ENCODE measurements at places on chromosomes 16 and 17.
A peak's percentile ranks its signal among the peaks of the same experiment; 100 is the strongest.

DNA sequence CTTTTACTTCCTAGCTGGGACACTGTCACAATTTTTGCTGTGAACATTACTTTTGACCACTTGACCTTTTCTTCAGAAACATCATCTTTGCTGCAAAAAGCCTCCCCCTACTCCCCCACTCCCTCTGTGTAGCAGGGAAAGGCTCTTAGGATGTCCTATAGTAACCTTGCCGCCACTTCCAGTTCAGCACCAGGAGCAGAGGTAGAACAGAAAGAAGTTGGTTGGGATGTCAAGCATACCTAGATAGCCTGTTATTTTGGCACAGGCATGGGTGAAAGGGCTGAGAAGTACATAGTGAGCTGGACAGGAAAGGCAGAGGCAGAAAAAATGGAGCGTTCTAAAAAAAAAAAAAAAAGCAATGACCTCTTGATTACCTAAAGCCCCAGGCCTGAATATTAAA, 31.3 kb downstream of the SMIM36 start:
- no peak for DNase-seq

GRCh38 chr17:44386182-44386525, 3.3 kb downstream of the ITGA2B start:
- no peak for DNase-seq

DNA sequence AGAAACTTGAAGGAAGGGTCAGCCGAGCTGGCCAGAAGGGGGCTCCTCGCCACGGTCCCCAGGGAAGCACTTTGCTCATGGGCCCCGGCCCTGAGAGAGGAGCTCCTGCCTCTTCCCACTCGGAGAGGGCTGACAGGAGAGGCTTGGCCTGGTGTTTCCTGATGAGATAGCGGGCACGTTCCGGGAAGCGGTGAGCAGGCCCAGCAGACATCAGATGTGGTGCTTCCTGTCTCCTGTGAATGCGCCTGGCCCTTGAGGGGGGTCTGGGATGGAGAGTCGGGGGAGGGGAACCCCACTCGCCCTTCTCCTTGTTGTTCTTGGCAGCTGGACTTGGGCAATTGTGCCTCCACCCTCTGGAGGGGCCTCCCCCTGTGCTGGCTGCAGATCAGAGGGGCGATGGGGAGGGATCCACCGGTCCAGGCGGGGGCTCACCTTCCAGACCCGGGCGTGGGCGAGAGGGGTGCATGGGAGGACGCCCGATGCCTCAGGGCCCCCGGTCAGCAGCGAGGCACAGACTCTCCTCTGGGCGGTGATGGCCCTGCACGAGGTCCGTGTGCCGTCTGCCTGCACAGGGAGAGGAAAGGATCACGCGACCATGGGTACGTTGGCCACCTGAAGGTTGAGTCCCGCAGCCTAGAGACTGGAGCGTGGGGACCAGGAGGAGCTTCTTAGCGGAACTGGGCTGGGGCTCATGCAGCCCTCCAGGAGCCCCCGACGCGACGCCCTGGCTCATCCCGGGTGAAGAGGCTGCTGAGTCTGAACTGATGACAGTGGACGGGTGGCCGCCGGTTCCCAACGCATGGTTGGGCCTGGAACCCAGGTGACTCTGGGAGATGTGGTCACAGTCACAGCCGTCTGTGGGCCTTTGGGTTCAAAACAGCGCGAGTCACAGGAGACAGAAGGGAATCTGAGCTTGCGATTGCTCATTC, 25.4 kb downstream of the METRNL start:
- DNase-seq = no peak

GRCh38 chr16:82609140-82609539, 17.6 kb upstream of the CDH13 start:
- no peak for DNase-seq

- no peak for DNase-seq
Measured at GRCh38 chr17:13636951-13637350, 35.2 kb upstream of the HS3ST3A1 start.

- peak; percentile 41 for DNase-seq
Measured at GRCh38 chr16:50152351-50152806, 727 bp upstream of the TENT4B start.

DNA sequence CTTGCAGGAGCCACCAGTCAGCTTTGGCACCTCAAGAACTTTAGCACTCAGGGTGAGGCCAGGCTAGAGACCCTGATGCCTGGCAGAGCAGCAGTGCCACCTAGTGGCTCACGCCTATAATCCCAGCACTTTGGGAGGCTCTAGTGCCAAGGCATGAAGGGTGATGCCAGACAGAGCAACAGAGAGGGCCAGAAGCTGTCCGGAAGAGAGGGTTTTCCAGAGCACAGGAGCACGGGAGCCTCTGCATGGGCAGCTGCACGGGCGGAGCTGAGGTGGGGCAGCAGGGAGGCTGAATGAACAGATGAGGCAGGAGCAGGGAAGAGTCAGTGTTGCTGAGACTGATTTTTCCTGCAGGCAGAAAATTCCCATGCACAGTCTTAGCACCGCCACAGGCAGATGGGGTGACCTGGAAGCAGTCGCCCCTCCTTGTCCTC, 38.9 kb downstream of the MYH3 start:
- peak; percentile 81 for DNase-seq

- DNase-seq = no peak
Measured at GRCh38 chr16:49012961-49013726, 268.5 kb downstream of the CBLN1 start.

- DNase-seq = no peak
Measured at GRCh38 chr16:59263955-59264354, 529.8 kb upstream of the GOT2 start.

DNA sequence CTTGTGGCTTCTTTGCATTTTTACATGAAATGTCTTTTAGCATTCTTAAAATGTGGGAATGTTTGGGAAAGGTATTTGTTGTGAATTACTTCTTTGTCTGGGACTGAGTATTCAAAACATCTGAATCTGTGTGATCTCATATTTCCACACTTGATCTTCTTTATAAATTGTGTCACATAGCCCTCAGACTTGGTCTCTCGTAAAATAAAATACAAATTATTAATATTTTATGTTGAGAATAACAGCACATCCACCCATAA, 81.9 kb downstream of the TUBD1 start:
- peak; percentile 22 for DNase-seq

- no peak for DNase-seq
Measured at GRCh38 chr17:58285422-58285810, 4.7 kb upstream of the MPO start.

DNA sequence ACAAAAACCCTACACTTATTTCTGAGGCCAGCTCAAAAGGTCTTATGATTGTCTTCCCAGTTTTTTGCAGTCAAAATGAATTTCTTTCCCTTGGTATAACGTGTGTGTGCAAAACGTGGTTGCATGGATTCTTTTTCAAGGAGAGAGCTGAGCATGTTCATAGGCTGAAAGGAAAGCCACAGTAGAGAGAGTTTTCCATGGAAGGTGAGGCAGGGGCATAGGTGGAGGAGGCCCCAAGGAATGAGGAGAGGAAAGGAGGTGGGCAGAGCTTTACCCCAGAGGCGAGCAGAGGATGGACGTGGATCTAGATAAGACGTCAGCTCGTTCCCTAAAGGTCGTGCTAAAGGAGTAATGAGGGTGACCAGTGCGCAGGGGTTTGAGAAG, 22.8 kb downstream of the TRPV2 start:
- DNase-seq = no peak

DNA sequence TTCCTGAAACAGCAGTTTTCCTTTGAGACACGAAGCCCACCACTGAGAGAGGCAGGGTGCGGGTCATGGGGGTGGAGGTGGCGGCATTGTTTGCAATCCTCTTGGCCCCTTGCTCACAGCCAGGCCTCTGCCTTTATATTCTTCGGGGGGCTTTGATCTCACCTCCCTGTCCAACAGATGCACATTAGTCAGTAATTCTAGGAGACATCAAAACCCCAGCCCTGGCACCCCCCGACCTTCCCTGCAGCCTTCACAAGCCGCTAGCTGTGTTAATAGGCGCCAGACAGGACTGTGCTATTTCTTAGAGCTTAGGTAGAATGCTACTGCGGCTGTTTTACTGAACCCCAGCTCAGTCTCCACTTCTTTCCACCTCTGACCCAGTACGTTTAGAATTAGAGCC, 212.6 kb downstream of the RBFOX1 start:
- no peak for DNase-seq

- DNase-seq = peak; percentile 19
Measured at GRCh38 chr17:66306446-66306845, 4.0 kb downstream of the PRKCA start.

GRCh38 chr16:2966043-2966807, 2.1 kb downstream of the KREMEN2 start:
- DNase-seq = no peak

DNA sequence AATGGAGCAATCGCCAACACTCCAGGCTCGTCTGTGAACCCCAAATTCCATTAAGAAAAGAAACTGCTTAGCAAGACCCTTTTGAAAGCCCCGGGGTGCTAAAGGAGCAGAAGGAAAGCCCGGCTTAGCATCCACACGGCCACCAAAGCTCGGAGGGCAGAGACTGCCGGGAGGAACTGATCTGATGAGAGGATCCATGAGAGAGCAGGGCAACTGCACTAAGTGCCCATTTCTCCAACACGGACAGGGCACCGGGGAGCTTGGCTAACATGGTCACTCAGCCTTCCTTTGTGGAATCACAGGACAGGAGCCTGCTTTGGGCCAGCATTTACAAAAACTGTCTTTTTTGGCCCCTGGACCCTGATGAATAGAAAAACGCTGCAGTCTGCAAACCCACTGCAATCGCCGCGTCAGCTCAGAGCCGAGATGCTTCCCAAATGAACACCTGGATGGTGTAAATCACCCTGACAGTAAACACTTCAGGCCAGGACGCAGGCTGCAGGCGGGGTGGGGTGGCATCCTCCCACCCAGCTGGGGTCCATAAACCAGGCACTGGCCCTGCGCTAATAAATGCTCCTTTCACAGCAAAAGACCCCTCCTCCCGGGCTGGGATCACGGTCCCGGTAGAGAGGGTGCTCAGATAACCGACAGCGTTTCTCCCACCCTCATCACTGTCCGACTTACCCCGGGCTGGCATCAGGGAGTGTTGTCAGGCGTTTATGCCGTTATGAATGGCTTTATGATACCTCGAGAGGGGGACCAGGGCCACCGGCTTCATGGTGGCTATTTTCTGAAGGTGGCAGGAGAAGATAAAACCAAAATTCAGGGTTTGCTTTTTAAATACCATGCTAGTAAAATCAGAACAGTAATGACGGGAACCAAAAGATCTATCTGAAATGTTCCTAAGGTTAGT, 299.5 kb downstream of the IRF8 start:
- no peak for DNase-seq

- no peak for DNase-seq
Measured at GRCh38 chr17:40181205-40181604, 3.9 kb downstream of the RAPGEFL1 start.

GRCh38 chr16:48836636-48837035, 226.7 kb upstream of the N4BP1 start:
- DNase-seq = no peak

DNA sequence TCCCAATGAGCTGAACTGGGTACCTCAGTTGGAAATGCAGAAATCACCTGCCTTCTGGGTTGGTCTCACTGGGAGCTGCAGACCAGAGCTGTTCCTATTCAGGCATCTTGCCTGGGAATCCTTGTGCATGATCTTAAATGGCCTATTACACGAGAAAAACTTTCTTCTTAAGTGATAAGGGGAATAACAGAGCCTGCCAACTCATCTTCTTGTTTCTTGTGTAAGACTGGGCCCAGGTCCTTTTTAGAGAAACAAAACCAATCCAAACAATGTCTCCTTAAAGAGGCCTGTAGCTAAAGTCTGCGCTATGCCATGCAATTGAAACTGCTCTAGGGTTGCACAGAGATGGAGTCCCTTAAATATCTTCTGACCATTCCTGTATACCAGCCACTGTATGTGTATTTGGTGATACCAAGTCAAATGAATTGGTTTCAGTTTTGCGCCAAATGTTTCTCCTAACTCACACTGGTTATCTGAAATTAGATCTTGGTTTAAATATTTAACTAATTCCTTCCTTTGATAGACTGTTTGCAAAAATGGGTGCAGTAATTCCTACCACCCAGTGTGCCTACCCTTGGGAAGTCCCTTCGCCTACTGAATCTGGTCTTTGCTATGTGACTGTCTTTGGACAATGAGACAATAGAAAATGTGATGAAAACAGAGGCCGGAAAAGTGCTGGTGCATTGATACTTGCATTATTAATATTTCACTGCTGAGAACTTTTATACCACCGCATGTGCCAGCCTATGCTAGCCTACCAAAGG, 6.5 kb upstream of the CCL23 start:
- no peak for DNase-seq

DNA sequence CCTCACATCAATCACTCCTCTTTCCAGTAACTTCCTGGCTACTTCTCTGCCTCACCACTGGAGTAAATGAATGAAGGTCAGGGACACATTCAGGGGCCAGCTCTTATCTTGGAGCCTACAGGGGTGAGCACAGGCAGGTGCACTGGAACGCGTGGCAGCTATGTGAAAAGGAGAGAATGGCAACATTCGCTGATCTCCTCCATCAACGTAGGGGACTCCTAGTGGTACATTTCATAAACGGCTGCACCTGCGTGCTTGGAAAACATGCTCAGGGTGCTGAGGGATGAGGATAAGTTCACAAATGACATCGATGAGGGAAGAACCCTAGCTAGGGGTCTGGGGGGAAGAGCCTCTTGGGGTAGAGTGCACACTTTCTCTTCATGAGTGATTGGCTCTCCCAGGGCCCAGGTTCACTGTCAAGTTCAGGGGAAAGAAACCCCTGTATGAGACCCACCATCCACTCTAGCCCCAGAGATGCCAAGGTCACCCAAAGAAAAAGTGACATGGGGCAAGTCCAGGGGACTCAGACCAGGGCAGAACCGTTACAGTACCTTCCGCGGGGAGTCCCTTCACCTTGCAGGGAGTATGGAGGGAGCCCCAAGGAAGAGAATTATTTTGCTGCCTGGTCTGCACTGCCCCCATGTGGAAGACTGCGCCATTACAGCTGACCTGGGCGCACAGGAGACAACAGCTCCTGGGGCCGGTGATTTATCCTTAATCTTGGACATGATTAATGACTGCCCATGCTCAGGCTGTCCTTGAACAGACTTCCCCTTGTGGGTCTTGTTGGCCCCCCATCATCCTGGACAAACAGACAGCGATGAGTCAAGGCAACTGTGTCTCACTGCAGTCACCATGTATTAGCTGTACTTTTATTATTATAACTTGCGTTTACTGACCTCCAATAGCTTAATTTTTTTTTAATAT, 30.1 kb downstream of the VAC14 start:
- peak; percentile 71 for DNase-seq

DNA sequence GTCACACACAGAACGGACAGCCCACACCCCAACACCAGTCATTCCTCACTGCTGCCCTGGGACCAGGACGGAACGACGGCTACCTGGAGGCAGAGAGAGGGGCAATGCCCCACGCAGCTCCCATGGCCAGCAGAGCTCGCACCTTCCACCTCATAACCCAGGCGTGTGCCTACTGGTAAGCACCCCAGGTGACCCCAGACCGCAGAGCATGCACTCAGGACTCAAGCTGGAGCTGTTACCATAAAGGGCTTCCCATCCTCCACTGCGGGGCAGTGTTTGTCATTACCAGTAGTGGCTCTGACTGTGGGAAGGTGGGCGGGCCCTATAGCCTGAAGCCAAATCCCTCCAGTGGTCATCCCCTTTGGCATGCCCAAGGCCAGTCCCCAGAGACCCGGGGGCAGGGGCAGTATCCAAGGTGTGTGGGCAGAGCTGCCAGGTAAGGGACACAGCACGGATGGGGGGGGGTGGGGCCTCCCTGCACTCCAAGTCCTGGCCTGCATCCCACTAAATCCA, 4.7 kb upstream of the BCAR1 start:
- DNase-seq = peak; percentile 44

Data from AG08395 (cell line).